ENCODE measurements at places on chromosomes 16 and 17.
A peak's percentile ranks its signal among the peaks of the same experiment; 100 is the strongest.

DNA sequence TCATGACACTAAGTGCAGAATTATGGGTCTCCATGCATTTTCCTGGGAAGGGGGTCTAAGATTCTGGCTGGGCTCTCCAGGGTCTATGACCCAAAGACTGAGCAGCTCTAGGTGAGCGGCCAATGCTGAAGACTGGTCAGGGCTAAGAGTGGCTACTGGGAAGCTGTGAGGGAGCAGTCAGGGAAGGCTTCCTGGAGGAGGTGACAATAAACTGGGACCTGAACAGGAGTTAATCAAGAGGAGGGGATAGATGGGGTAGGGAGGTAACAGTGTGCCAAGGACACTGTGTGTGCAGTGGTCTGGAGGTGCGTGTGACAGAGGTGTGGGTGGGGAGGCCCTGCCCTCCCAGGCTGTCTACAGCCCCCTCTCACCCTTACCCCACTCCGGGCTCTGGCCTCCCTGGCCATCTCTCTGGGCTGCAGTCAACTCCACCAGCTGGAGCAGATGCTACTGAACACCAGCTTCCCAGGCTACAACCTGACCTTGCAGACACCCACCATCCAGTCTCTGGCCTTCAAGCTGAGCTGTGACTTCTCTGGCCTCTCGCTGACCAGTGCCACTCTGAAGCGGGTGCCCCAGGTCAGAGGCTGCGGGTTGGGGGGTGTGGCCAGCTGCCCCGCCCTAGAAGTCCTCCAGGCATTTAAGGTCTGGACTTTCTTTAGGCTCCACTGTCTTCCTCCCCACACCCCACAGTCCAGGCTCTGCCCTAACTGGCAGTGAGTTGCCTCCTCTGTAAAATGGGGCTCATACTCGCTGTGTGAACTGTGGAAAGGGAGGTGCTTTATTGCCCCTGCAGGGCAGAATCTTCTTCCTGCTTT, 20.4 kb downstream of the ADGRG5 start:
- DNase-seq, result no peak

GRCh38 chr17:72452286-72453173, 331.7 kb downstream of the SOX9 start:
- no peak for DNase-seq

GRCh38 chr17:59766491-59766890, 59.0 kb downstream of the VMP1 start:
- no peak for DNase-seq

GRCh38 chr16:69620573-69620972, 54.8 kb downstream of the NFAT5 start:
- no peak for DNase-seq

GRCh38 chr16:70250748-70251628, 752 bp downstream of the EXOSC6 start:
- peak; percentile 34 for DNase-seq

GRCh38 chr16:11181899-11182279, 74.1 kb downstream of the SOCS1 start:
- DNase-seq, result no peak

- DNase-seq, result no peak
Measured at GRCh38 chr16:78762222-78762621, 662.8 kb downstream of the WWOX start.

DNA sequence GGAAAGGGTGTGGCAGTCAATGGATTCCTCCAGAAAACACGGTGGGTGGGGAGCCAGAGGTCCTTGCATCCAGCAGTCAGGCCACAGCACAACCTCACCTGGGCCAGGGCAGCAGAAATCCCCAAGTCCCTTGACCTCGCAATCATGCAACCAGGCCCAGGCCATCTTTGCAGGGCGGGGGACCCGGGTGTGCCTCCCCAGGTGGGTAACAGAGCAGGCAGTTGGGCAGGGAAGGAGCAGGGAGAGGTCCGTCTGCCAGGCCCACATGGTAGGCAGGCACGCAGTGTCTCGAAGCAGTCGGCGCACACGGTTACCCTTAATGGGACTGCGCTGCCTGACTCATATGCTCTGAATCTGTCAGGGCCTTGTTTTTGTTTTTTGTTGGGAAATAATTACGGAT, 153.0 kb downstream of the RBFOX3 start:
- no peak for DNase-seq

DNA sequence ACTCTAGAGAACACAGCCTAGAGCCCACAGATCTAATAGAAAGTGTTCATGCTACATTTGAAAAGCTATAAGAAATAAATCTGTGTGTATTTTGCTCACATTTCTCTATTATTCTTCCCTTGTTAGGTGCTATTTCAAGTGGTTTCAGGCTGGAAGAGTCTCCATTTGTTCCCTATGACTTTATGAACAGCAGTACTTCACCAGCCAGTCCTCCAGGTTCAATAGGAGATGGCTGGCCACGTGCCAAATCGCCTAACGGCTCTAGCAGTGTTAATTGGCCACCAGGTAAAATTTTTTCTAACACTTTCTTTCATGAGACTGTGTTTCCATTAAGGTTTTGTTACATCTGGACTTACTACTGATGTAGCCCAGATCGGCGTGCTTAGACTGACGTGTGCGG, 30.7 kb upstream of the SLC5A11 start:
- DNase-seq, result no peak

- no peak for DNase-seq
Measured at GRCh38 chr17:40932608-40933007, 4.8 kb downstream of the KRT23 start.

GRCh38 chr17:14161419-14161818, 75.2 kb downstream of the CDRT15 start:
- no peak for DNase-seq

DNA sequence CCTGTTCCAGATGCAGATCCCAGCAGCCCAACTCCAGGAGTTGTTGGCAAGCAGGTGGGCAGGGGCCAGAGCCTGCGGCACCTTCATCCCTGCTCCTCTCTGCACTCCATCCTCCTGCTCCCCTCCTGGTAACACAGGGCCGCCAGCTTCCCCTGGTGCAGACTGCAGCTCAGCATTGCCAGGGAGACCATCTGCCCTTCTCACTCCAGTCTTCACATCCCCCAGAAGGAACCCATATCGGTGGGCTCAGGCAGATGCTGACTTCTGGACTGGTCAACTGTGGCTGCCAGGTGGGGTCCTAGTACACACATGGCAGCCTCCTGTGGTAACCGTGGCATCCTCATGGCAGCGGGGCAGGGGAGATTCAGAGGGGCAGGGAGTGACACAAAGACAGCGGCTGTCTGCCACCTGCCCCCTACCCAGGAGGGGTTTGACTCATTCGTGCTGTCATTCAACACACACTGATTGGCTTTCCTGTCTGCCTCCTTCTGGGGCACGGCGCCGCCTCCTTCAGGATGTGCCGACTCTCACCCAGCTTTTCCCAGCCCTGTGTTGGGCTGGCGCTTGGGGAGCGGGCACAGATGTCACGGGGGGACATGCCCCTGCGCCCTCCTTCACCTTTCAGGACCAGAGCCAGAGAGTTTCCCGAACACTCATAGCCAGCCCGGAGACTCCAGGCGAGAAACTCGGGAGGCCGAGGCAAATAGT, 120.9 kb downstream of the CMIP start:
- peak; percentile 87 for DNase-seq

GRCh38 chr16:77905374-77905920, 116.9 kb upstream of the CLEC3A start:
- no peak for DNase-seq

GRCh38 chr17:52790359-52790955, 631.9 kb upstream of the CA10 start:
- DNase-seq, result no peak

- DNase-seq, result no peak
Measured at GRCh38 chr17:78131172-78132083, 857 bp downstream of the TMC8 start.

- no peak for DNase-seq
Measured at GRCh38 chr17:51133365-51133764, 12.7 kb upstream of the SPAG9 start.

GRCh38 chr17:28384281-28385036, 13.0 kb downstream of the SARM1 start:
- no peak for DNase-seq

DNA sequence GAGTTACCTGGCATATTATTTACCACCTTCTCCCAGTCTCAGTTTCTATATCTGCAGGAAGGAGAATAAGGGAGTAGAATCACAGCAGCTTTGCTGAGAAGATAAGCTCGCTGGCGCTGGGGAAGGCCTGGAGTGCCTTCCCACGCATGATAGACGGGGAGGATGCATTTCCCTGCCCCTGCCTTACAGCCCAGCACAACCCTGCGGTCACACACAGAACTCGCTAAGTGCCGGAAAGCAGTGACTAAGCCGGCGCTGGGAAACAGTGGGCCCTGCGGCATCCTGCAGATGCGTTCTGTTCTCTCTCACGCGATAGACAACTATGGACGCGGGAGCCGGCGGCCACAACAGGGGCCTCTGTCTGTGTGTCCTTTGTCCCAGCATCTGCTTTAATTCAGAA, 4.8 kb downstream of the CA5A start:
- peak; percentile 27 for DNase-seq

DNA sequence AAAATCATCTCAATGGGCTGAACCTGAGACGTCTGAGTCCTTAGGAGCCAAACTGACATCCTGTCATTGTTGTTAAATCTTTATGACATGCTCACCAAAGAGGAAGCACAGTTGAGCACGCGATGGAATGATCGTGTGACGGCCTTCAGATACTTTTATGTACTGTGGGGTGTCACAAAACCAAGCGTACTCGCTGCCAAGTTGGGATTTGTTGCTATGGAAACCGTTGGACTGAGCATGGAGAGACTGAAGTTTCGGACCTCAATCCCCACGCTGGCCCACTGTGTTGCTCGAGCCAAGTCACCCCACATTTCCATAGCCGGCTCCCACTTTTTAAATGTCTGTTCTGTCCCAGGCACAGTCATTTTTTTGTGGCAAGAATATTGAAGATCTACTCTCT, 222.8 kb upstream of the SDK2 start:
- DNase-seq, result peak; percentile 83

DNA sequence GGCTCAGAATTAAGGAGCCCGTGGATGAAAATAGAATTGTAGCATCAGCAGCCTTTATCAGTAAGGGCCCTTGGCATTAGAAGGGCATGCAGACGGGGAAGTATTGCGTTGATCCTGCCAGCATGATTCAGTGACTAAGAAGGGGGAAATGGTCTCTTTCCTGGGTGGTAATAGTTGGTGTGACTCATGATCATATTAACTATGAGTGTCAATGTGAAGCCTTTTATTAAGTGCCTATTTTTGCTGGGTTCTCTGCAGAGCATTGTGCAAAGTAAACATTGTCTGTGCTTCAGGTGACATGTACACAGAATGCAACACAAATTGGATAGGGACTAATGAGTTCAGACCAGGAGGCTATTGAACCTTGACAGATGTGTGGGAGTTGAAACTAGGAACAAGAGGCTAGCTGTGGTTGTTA, 24.5 kb downstream of the RCVRN start:
- DNase-seq, result no peak

GRCh38 chr16:3952737-3953131, 72.2 kb upstream of the CREBBP start:
- DNase-seq, result no peak

DNA sequence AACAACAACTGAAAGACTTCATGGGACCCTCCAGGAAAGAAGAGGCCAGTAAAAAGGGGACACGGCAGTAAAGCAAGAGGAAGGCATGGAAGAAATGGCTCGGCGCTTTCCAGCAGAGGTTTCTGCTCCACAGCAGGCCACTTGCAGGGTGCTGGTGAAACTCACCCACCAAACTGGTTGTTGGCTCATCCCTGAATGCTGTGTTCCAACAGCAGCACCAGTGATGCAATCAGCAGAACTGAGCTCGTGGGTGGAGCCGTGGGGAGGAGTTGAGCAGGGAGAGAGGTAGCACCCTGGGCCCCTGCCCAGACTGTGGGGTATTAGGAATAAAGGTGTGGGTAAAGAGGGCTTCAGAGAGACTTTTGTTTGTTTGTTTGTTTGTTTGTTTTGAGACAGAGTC, 62.8 kb upstream of the ADCY9 start:
- DNase-seq, result no peak

DNA sequence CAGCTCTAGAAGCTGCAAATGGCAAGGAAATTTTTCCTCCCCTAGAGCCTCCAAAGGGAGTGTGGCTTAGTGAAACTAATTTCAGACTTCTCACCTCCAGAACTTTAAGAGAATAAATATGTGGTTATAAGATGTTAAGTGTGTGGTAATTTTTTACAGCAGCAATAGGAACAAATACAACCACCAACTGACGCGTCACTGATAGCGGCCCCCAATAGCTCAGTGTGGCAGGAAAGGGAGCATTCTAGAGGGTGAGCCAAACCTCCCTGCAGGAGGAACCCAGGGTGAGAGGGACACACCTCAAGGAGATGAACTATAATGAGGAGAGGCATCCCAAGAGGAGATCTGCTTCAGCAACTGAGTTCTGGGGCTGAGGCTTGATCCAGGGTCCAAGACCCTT, 4.0 kb downstream of the CCL4 start:
- no peak for DNase-seq

GRCh38 chr17:74959826-74960515, 12.6 kb downstream of the HID1 start:
- no peak for DNase-seq

- no peak for DNase-seq
Measured at GRCh38 chr16:72234387-72234786, 62.4 kb upstream of the PMFBP1 start.

DNA sequence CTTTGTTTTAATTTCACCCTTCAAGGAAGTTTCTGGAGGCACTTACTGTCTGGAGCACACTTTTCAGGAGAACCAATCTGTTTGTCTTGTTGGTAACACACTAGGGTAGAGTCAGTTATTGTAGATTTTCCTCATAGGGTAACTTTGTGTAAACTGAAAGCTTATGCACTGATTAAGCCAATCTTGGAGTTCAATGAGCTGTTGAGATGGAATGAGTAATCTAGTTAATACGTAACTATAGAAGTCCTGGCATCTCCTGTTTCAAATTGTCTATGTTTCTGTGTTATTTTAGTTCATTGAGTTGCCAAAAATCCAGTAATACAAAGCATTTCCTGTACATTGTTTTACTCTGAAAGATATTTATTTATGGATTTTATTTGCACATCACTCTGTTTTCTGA, 111.6 kb upstream of the HAS3 start:
- no peak for DNase-seq

- no peak for DNase-seq
Measured at GRCh38 chr17:68665373-68665772, 64.2 kb upstream of the FAM20A start.

- DNase-seq, result no peak
Measured at GRCh38 chr17:7576432-7576937, 3.0 kb upstream of the CD68 start.

- no peak for DNase-seq
Measured at GRCh38 chr16:81686391-81687130, 92.5 kb upstream of the PLCG2 start.
